Right cardiac atrium (tissue), 5 donors: ENCODE measurements at places on chromosomes 7 and 10. TPM values are rescaled to one million over a fixed set of nuclear protein-coding genes. Genes with fewer than 3 reads are reported as not detected.

GRCh38 chr7:143385891-143386781, 5.0 kb downstream of the ZYX start:
- DNase-seq, result peak; percentile 62

DNA sequence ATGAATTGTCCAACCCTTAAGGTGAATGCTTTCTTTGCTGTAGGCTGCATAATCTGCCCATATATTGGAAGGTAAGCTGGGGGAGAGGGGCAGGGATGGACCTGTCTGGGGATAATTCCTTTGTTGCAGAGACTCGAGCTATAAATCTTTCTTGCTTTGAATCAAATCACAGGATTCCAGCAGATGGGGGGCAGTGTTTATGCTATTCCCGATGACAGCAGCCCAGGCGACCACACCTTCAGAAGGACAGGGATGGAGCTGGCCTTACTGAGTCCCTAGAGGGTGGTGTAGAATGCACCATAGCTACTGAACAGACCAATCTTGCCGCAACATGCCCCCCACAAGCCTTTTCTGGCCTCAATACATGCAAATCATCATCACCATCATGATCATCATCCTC, 2.5 kb downstream of the PODXL start:
- DNase-seq, result no peak

- no peak for DNase-seq
These were observed 51.9 kb downstream of the CLRN3 start for GRCh38 chr10:127840884-127841283.

TMEM178B gene
- total RNA-seq, result 32.1 TPM

DNA sequence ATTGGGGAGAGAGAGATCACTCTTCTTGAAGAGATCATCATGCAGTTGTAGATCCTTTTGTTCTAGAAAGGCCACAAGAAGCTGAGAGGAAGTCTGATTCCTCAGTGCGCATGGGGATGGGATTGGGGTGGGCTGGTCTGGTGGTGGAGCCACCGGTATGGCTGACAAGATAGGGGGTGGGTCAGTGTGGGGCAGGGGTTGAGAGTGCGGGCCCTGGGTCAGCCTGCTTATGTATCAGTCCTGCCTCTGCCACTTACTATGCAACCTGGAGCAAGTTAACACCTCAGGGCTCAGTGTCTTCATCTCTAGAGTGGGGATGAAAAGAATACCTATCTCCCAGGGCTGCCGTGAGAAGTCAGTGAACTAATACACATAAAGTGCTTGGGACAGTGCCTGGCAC, 8.0 kb downstream of the SMARCD3 start:
- DNase-seq, result no peak
